ENCODE measurements at places on chromosomes 1 and 21.

- no peak for DNase-seq
Measured at GRCh38 chr21:27954543-27955165, 987.8 kb upstream of the ADAMTS5 start.

DNA sequence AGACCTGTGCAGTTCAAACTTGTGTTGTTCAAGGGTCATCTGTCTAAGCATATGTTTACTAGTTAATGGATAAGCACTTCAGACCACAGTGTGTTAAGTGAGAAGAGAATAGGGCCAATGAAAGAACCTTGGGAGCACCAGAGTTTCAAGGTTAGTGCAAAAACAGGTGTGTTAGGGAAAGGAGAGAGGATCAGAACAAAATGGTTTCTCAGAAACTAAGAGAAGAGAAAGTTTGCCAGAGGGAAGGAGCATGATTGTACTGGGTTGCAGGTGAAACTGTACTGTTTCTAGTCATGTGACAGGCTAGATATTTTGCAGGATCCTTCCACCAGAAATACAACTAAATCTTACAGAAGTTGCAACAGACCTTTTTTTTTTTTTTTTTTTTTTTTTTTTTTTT lies 23.3 kb downstream of the RPRD2 start:
- no peak for DNase-seq

DNA sequence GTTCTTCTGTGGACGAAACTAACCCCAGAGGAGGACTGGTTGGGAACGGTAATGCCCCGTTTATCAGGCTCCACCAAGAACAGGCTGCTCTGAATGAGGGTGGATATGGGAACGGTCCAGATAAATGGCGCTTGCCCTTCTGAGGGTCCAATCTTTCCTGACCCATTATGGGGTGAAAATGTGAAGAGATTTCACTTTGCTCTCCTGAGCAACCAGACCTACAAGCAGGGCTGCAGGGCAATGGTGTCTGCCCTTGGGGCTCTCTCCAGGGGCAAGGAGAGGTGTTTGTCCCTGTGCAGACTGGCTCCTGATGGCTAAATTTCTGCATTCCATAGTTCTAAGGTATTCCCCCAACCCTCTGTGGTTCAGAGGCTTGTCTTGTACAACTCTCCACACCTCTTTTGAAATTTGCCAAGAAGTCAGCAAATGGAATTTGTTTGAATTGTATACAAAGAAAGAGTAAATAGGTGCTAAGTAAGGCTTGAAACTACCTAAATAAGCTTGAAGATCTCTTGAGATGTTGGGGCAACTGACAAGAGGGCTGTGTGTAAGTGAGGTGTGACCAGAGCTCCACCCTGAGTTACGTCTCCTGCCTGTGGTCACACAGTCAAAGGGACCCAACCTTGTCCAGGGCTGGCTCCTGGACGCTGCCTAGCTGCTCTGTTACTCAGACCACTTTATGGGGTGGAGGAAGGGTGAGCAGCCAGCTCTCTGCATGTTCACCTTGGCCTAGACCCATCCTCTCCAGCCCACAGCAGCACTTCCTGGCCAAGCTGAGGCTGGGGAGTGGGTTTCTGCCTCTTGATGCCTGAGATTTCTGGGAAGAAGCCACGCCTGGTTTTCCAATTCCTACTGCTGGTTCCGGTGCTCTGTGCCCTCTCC lies 24.8 kb downstream of the SLC2A1 start:
- DNase-seq, result no peak

- DNase-seq, result no peak
Measured at GRCh38 chr1:3014443-3015268, 6.6 kb upstream of the ACTRT2 start.

- no peak for DNase-seq
Measured at GRCh38 chr1:75328691-75329090, 194.5 kb downstream of the LHX8 start.

DNA sequence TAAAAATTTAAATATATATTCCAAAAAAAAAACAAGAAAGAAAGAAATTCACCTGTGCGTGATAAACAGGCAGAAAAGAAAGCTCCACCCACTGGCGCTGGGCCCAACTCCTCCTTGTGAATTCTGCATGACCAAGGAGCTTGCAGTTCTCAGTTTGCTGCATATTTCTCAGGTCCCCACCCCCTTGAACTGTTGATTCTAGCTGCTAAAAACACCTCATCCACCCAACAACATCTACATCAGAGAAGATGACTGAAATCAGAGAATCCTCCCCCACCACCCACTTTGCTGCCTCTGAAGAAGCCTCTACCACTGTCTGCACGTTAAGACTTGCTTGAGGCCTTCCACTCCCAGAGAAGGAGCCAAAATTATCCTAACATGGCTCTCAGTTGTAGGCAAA lies 104.8 kb downstream of the RGS2 start:
- no peak for DNase-seq

- no peak for DNase-seq
Measured at GRCh38 chr1:211829343-211830054, 1.1 kb downstream of the LPGAT1 start.

Data from CD4-positive, alpha-beta memory T cell (primary cell).